ENCODE measurements at places on chromosomes 1 and 21.

- DNase-seq = no peak
These were observed 61.6 kb upstream of the QSOX1 start for GRCh38 chr1:180092931-180093650.

DNA sequence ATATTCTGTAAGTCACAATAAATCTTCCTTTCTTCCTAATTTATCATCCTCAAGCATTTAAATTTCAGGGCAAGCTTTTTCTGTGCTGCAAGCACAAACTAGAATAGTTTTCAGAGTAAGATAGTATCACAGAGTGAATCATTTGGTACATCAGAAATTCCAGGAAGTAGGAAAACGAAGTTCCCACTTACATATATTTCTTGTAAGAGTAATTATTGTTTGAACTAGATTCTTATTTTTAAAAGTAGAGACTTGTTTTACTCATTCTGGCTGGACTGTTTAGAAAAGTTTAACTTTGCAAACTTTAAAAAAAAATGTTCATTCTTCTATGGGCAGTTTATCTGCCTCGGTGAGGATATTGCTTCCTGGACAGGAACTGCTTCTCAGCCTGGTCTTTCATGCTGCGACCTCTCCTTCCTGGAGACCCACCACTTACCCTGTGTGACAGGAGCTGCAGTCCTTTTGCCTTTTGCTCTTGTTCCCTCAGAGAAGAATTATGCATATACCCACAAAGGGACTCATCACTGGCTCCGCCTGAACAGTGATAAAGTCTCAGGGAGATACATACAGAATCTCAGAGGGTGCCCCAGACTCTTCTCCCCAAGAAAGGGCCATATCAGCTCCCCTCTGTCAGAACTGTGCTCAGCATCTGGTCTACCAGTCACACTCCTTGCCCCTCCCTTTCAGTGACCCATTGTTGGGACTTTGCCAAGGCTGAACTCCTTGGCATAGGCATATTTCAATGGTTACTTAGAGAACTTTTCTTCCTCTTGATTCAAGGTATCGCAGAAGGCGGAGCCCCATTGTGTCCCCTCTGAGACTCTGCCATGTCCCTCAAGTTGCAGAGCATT, 102.7 kb upstream of the CD55 start:
- no peak for DNase-seq

DNA sequence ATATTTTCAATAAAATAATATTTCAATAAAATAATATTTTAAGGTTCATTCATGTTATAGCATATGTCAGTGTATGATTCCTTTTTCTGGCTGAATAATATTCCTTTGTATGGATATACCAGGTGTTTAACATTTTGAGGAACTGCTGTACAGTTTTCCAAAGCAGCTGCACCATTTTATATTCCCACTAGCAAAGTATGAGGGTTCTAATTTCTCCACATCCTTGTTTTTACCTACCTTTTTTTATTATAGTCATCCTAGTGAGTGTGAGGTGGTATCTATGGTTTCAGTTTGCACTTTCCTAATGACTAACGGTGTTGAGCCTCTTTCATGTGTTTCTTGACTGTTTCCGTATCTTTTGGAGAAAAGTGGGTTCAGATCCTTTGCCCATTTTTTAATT, 5.2 kb downstream of the DEGS1 start:
- no peak for DNase-seq

- no peak for DNase-seq
These were observed 69.3 kb downstream of the EPB41 start for GRCh38 chr1:28983509-28984310.

GRCh38 chr1:48741380-48741779, 35.3 kb downstream of the BEND5 start:
- no peak for DNase-seq

DNA sequence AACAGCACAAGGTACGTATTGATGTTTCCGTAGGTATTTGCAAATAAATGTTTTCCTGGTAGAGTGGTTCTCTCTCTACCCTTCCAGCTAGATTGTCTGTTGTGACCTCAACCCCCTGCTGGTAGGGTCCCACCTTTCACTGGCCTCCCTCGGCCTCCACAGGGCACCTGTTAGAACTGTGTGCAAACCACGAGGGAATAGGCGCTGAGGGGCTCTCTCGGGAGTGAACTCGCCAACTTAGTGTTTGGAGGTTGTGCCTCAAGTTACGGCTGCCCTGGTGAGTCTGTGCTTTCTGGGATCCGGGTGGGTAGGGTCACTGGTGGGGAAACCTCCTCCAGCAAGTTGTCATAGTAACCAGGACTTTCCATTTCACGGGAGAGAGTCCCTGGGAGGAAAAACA, 204.7 kb upstream of the EDN2 start:
- DNase-seq = no peak

DNA sequence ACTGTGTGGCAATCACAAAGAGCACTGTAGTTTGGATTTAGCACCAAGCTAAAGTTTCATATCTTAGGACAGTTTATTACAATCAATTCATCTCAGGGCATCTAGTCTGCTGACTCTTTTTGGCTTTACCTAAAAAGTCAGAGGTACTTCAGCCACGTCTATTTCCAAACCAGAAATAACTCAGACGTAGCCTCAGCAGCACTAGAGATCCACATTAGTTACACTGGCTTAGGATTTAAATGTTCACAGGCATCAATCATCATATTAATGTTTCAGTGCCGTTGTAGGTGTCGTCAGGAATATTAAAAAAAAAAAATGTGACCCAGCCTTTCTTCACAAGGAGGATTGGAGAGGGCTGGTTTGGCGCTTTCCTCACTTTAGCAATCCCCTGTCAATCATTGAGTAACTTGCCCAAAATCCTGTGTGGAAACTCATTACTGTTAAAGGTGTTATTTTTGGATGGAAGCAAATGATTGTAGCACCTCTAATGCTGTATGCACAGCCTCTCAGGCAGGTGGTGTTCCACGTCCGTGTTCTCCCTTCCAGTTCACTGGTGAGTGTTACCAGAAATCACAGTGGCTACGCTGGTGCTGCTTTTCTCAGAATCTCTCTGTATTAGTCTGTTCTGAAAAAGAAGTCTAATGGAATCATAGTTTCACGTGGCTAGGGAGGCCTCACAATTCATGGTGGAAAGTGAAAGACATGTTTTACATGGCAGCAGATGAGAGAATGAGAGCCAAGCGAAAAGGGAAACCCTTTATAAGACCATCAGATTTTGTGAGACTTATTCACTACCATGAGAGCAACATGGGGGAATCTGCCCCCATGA, 45.4 kb downstream of the NEK7 start:
- DNase-seq = no peak

- DNase-seq = no peak
These were observed 2.5 kb upstream of the LBR start for GRCh38 chr1:225430301-225430700.

DNA sequence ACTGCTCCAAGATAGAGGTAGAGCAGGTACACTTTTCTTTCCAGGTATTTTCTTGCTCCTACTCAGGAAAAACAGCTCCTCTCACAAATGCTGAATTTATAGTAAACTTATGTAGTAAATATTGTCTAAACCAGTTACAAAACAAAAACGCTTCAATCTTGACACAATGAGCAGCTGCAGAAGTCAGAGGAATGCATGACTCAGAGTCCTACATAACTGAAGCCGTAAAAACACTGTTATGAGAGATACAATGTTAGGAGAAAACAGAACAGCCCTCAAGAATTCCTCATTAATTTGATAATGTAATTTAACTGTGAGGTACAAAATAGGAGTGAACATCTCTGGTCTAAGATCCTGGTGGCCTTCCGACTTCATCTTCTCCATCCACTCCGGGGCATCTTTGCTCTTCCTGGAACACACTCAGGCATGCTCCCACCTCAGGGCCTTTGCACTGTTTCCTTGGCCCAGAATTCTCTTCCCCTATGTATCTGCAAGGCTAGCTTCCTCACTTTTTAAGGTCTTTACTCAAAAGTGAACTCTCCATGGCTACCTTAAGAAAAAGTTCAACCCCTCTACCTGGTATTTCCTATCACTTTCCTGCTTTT, 138.5 kb downstream of the SLC45A1 start:
- no peak for DNase-seq

GRCh38 chr1:106846656-106847055, 209.8 kb upstream of the PRMT6 start:
- DNase-seq = no peak

DNA sequence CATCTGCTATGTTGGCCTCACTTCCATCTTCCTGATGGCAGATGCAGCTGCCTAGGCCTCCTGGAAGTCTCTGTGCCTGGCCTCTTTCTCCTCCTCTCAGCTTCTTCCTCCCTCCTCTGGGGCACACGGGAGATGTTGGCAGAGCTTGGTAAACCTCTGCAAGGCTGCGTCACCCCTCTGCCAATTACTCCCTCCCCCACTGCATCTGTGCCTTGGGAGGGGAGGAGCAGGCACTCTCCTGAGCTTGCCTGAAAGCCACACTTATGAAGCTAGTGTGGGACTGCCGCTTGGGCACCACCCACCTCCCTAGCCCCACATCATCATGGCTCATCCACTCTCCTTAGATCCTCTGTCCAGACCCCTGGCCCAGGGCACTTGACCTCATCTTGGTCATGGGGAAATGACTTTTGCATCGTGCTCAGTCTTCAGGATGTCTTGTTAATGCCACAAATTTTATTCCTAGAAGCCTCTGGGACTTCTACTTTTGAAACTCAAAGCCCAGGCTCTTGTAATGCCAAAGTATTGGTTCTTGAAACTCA, 7.3 kb upstream of the TMEM51 start:
- DNase-seq = no peak

DNA sequence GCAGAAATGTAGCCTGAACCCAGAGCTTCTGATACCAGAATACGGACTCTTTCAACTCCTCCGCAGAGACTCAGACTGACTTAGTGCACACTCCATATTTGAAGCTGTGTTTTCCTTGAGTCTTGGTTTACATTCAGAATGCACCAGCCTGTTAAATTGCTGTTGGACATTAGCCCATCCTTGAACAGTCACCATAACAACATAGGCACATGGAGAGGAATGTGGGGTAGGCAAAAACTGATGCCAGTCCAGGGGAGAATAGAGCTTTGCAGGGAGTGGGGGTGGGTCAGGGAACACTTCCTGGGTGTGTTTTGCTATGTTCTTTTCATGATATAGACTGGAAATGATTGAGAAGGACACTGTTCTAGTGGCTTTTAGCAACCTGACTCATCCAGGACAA, 76.3 kb upstream of the CACNA1E start:
- no peak for DNase-seq

DNA sequence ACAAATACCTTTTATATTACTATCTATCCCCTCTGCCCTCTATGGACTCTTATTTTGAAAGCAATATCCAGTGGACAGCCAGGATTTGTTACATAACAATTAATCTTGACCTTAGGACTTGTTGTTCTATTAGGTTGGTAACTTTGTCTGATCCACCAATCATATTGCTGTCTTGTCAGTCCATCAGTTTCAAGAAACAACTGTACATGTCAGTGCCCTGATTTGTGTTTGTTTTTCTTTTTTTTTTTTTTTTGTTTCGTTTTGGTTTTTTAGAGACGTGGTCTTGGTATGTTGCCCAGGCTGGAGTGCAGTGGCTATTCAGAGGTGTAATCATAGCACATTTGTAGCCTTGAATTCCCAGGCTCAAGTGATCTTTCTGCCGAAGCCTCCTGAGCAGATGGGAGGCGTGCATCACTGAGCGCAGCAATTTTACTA, 1.5 kb upstream of the SCP2 start:
- DNase-seq = no peak

DNA sequence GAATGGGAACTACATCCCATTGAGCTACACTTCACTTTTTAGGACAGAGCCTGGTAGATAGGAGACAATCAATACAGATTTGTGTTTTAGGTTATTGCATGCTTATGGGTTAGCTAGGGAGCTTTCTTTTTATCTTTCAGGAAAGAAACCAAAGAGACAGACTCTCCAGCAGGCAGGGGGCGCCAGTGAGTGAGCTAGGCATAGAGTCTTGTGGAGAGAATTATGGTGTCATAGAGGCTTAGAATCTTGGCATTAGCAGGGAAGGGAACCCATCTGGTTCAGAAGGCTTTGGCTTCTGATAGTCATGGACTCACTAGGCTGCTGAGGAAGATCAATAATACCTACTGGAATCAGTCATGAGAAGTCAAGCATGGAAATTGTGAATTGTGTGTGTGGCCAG, at the start of gene SMCP:
Gene SMCP, plus strand, starts transcription at position 281 of the 400 bp plus-strand sequence. CDS start 6,101 bp downstream, outside the sequence.
- DNase-seq = no peak

GRCh38 chr1:67242016-67242415, 65.7 kb upstream of the IL12RB2 start:
- no peak for DNase-seq

DNA sequence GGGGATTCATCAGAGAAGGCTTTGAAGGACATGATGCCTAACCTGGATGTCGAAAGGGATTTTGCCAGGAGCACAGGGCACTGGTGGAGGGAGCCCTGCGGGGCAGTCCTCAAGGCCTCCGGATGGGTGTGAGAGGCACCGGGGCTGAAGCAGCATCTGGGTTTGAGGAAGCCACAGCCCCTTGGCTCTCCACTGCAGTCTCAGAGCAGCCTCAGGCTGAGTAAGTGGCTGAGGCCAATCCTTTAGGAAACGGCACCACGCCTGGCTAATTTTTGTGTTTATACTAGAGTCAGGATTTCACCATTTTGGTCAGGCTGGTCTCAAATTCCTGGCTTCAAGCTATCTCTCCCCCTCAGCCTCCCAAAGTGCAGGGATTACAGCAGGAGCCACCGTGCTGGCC, 12.0 kb downstream of the ERVH48-1 start:
- DNase-seq = no peak

GRCh38 chr21:37855647-37856625, 60.3 kb downstream of the KCNJ6 start:
- no peak for DNase-seq

GRCh38 chr1:221635305-221635704, 106.6 kb downstream of the DUSP10 start:
- DNase-seq = no peak

- DNase-seq = no peak
These were observed 53.0 kb upstream of the PRDX6 start for GRCh38 chr1:173424143-173424542.

DNA sequence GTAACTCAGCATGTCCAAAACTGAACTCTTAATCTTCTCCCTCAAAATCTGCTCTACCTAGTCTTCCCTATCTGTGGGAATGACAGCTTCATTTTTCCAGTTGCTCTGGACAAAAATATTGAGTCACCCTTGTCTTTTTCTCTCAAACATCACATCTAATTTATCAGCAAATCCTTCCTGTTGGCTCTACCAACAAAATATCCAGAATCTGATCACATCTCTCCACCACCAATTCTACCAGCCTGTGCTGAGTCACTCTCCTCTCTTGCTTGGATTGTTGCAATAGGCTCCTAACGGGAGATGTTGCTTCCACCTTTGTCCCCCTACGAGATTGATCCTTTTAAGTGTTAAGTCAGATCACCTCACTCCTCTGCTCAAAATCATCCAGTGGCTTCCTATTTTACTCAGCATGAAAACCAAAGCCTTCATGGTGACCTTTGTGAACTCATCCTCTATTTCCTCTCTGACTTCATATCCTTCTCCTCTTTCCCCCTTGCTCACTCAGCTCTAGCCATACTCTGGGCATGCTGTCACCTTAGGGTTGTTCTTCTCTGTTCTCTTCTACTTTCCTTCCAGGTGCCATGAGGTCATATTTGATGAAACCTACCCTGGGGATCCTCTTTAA, 21.5 kb upstream of the SMYD2 start:
- no peak for DNase-seq

DNA sequence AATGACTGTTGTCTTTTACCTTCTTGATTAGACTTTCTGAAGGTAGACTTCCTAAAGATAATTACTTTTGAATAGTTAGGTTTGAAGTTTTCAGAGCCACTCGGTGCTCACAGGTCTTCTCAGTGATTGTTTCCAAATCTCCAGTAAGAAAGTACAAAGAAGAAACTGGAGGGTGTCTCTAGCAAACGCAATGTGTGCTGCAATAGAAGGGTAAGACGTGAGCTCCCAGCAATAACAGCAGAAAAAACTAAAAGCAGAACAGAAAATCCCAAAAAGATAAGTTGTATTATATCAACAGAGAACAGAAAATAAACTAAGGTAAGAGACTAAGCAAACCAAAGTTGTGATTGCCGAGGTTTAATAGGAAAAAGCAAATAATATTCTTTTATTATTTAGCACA, 1.8 kb downstream of the CTTNBP2NL start:
- DNase-seq = no peak
